ENCODE measurements at places on chromosomes 4 and X.

DNA sequence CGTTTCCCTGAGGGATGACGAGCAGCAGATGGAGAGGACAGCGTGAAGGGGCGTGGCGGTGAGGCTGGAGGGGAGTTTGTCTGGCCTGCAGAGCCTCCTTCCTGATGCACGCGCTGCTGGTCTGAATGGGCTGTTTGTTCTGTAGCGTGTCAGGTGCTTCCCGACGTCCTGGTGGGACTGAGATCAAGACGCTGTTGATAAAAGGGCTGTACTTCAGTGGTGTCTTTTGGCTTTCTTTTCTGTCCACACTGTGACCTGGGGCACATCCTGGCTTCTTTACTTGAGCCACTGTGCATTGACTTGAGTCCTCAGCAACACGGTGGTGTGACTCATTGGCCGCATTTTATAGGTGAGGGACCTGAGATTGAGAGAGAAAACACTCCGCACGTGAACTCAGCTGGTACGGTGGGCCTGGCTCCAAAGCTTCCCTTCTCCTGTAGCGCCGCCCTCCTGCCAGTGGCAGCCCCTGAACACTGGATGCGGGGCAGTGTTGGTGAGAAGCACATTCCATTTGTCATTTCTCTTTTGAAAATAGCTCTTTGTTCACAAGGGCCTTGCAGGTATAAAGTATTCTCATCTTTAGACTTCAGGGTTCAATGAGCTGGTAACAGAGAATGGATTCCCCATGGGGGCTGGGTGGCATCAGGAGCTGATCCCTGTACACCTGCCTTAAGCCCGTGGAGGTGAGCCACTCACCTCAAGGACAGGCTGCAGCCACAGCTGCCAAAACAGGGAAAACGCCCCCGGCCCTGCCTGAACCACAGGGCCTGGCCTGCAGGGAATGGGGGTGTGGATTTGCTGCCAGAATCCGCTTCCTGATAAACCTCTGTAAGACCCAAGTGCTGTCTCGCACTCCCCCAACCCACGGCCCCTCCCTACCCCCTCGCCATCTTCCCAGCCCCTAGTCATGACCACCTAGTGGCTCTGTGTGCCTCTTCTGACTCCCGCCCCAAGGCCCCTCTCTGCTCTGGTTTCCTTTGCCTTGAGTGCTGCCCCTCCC lies 29.2 kb downstream of the NSG1 start:
- no peak for DNase-seq

GRCh38 chr4:56391270-56391669 lies 4.0 kb upstream of the AASDH start:
- no peak for DNase-seq

DNA sequence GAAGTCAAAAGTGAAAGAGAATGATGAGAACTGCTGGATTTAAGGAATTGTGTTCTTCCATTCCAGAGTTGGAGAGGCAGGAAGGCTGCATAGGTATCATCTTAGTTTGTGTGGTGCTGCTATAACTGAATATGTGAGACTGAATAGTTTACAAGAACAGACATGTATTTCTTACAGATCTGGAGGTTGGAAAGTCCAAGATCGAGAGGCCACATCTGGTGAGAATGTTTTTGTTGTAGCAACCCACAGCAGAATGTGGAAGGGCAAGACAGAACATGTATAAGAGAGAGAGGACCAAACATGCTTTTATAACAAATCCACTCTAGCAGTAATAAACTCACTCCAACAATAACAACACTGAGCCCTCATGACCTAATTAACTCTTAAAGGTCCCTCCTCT lies 408.6 kb downstream of the FAM47B start:
- DNase-seq, result no peak

- DNase-seq, result no peak
Measured at GRCh38 chrX:132443196-132444135, 45.4 kb downstream of the MBNL3 start.

Measured in AG08395 (cell line).